ACHN (cell line): ENCODE measurements at places on chromosomes 1 and 21.

- no peak for DNase-seq
Observed at GRCh38 chr1:20280341-20280740, 10.3 kb upstream of the VWA5B1 start.

DNA sequence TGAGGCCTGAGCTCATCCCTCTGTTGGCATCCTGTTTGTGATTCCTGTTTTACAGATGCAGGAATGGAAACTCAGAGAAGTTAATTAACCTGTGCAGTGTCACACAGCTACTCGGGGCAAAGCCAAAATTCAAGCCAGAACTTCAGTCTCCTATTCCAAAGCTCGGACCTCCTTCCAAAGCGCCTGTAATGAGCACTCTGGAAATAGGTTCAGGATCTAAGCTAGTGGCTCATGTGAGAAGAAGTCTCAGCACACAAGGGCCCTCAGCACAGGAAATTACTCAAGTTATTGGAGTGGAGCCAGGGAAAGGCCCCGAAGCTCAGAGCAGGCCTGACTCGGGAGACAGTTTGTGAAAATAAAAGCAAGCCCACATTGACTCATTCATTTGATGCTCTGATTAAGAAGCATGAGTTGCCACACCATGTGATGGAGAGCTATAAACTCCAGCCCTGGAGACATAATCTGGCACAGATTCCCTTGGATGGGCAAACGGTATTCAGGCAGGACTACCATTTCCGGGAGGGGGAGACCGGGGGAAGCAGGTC lies 50.6 kb upstream of the LYST start:
- DNase-seq: peak; percentile 99

DNA sequence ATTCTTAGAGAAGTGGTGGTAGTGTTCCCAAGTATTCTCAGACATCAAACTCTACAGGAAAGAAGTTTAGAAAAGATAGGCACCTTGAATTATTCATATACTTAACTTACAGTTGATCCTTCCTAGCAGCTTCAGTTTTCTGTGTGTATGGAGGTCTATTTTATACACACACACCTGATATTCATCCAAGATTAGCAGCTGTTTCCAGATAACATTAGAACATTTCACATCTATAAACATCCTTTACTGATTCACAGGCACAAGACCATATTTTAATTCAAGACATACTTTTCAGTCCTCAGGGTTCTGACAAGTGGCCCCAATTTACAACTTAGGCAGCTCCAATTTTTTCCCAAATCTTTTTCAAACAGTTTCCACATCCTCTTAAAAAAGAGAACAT lies 287.8 kb upstream of the USP25 start:
- no peak for DNase-seq

DNA sequence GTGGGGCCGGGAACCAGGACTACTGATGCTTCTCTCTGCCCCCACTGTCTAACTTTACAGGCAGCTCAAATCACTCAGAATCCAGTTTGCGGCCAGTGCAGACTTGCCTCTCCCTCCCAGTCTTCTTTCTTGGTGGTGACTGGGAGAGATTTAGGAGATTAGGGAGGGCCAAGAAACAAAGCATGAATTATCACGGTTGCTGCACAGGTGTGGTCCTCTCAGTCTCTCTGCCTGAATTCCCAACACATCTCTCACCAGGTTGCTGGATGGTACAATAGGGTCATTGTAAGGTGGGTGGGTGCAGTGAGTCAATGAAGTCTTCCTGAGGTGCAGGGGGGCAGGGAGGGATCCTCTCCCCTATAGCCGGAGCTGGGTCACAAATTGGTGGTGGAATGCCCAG lies 12.6 kb downstream of the S100A11 start:
- no peak for DNase-seq

- DNase-seq: no peak
Observed at GRCh38 chr1:190455631-190456030, 22.0 kb downstream of the BRINP3 start.

GRCh38 chr1:28915031-28915895 lies 894 bp downstream of the EPB41 start:
- DNase-seq: peak; percentile 59

DNA sequence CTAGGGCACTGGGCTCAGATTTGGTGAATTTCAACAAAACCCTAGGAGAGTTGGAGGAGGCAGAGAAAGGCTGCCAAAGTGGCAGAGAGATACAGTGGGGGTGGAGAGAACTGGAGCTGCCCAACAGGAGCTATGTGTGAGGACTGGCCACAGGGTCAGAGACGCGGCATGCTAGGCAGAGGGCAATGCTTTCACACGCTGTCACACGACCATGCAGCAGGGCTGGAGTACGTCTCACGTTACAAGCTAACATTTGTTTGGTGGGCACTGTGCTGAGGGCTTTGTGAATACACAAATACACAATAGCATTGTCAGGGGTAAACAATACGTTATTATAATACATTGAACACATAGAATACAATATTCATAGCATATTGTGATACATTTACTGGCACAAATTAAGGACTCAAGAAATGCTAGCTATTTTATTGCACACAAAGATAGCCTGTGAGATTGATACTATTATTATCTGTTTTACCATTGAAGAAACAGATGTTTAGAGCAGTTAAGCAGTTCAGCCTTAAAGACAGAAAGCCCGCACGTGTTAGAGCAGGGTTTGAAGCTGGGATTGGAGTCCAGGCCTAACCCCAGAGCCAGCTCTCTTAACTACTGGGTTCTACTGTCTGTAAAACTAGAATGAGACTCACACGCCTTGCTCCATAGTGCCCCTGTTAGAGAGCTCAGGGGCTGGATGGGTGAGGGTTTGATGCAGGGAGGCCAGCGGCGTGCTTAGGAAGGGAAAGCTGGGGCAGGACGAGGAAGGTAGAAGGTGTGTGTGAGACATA lies 4.5 kb downstream of the RAB7B start:
- no peak for DNase-seq

DNA sequence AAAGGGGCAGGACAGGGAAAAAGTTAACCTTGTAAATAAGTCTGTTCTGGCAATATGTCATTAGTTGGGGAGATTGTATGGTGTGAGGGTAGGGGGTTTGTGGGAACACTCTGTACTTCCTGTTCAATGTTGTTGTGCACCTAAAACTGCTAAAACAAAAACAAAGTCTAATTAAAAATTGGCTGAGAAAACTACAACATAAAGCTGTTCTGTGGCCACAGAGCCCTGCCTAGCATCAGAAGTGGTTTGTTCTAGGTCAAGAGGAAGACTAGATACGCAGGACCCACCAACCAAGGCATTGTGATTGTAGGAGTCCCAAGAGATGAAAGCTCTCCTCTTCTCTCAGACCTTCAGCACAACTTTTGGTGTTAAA lies 81.0 kb upstream of the LRRC8D start:
- DNase-seq: no peak

- no peak for DNase-seq
Observed at GRCh38 chr1:158075078-158075477, 81.6 kb downstream of the KIRREL1 start.

- DNase-seq: peak; percentile 53
Observed at GRCh38 chr1:94926126-94926914, 590 bp downstream of the CNN3 start.

GRCh38 chr1:167767761-167768160 lies 46.0 kb downstream of the MPZL1 start:
- no peak for DNase-seq

DNA sequence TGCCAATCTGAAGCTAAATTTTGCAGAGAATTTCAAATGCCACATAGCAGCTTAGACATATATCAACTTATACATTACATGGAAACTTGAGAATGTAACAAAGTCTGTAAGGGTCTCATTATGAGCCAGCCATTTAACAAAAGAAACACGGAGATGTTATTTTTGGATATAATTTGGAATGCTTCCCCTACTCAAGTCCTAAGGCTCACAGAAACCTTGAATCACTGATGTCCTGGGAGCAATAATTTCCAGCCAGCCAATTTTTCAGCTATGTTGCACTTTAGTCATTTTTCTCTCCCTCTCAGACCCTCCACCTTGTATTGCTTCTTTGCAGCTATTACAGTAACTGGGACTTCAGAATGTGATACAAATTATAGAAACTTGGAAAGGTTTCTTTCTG lies 56.9 kb downstream of the EIF2B3 start:
- DNase-seq: no peak

DNA sequence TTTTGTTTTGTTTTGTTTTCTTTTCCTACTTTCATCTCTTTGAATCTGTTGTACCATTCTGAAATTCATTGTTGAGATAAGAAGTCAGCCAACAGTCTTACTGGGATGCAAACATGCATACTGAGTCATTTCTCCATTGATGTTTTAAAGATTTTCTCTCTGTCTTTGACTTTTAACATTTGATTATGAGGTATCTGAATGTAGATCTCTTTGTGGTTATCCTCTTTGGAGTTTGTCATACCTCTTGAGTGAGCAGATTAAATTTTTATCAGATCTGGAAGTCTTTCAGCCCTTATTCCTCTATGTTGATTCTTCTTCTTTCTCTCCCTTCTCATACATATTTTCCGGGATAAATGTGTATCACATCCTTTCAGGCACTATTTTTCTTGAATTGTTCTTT lies 406.9 kb upstream of the NCAM2 start:
- no peak for DNase-seq

- DNase-seq: no peak
Observed at GRCh38 chr1:11673089-11673769, 7.7 kb downstream of the MAD2L2 start.

DNA sequence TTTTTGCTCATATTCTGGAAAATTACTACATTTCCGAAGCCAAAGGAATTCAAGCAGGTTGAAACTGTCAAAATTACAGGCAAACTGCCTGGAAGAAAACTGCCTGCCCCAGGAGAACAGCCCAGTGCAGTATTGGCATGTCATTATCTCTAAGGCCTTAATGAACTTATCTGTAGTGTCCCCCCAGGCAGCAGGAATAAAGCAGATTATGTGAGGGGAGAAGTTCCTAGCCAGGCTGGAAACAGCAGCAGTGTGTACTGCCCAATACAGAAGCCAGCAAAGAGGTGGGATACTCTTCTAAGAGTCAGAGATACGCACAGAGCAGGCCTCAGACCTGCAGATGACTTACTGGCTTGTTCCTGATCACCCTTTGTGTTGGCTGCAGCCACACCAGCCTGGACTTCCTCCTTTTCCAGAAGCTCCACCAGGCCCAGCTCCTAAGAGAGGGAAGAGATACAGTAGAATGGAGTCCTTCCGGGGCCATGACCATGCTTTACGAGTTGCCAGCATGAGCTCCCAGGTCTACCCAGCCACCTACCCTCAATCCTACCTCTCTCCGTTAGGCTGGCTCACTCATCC lies 11.7 kb downstream of the IQGAP3 start:
- DNase-seq: no peak

- no peak for DNase-seq
Observed at GRCh38 chr1:172219966-172220365, 200.5 kb upstream of the C1orf105 start.

DNA sequence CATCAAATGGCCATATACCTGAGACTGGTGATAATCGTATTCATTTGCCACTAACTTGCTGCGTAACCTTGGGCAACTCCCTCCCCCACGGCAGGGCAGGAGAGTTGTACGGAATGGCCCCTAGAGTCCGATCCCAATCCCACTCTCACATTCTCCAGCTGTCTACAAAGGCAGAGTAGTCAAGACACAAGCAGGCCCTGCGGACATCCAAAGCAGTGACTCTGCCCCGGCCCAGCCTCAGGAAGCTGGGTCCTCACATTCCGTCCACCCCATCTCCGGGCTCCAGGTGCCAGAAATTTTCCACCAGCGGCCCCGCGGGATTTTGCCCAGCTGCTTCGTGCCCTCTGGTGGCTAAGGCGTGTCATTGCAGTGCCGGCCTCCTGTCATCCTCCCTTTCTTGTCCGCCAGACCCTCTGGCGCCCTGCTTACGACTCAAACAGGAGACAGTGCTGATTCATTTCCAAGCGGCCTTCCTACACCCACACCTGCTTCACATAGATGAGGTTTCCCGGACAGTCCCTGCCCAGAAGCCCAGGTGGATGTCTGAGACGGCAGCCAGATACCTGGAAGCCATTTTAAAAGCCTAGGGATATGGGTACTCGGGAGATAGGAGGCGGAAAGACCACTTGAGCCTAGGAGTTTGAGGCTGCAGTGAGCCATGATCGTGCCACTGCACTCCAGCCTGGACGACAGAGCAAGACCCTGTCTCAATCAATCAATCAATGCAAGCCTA lies 2.9 kb upstream of the S100A2 start:
- DNase-seq: peak; percentile 93

DNA sequence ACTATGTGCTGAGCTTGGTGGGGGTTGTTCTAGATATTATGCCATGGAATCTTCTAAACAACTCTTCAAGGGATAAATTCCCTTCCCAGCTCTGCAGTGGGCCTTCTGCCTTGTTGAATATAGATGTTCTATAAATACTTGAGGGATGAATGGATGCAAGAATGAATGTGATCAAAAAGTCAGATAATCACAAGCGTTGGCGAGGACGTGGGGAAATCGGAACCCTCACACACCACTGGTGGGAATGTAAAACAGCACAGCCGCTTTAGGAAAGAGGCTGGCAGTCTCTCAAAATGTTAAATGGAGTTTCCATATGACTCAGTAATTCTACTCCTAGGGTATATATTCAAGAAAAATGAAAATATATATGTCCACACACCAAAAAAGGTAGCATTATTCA lies 19.0 kb downstream of the SDC3 start:
- DNase-seq: no peak

DNA sequence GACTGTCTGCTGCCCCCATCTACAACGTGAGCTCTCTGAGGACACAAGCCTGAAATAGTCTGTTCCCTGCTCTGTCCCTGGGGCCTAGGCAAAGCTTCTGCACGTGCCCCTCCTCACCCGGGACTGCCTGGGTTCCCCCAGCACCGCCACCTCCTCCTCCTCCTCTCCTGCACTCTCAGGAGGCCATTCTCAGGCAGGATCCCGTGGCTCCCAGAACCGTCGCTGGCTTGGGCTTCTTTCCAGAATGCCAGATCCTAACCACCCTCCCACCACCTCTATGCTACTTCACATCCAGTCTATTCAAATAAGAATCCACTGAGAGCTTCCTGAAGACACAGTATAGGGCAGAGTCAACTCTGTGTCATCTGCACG lies 11.2 kb downstream of the NPHP4 start:
- DNase-seq: no peak
